SW 1271 (cell line): ENCODE measurements at places on chromosomes 16 and 17.

DNA sequence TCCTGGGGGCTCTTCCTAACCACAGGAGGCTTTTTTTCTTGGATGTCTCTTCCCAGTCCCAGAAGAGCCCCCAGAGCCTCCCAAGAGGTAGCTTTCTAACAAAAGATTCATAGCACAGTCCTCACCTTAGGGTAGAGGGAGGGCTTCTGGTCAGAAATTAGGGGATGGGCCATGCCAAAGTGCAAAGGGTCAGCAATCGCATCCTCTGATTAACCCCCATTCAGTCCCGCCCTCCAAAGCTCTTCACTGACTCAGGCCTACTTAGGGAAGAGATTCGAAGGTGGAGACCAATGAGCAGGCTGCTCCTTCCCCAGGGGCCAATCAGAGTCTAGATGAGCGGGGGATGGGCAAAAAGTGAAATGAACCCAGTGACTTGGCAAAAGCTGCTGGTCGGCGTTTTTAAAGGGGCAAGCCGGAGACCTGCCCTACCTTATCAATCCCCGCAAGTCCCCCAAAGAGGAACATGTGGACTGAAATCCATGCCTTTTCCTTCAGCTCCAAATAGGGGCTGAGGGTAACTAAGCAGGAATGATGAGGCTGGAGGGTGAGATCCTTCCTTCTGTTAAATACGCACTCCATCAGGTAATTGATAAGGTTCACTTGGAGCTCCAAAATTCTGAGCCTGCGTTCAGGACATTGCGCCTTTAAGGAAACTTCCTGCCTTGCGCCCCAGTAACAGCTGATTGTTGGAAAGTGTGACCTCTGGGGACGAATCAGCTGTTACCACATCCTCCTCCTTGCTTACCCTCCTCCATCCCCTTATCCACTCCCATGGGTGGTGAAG is 6.9 kb upstream of the TLCD2 start:
- peak; percentile 99 for DNase-seq

DNA sequence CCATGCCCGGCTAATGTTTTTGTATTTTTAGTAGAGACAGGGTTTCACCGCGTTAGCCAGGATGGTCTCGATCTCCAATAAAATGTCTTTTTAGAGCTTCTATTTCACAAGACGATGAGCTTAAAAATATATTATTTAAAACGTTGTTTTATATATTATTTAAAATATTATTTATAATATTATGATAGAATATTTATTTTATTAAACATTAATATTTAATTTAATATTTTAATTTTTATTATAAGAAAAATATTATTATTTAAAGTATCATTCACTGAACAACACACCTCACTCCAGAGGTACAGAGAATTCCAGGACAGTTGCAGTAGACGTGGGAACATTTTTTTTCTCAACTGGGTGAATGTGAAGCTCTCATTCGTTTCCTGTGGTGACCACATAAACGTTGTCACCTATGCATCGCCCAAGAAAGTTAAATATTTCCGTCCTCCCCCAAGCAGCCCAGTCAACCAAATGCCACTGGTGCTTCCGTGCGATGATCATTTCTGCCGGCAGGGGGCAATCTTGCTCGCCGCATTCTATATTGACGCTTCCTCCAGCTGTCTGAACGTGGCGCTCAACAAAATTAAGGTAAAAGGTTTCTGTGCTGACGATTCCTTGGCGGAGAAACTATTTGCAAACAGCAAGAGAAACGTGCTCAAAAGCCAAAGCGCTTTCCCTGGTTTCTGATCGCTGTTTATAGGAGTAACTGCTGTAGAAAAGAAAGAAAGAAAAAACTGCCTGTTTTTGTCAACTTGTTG is 41.7 kb upstream of the PRSS54 start:
- DNase-seq: peak; percentile 68

- DNase-seq: no peak
These were observed 377 bp upstream of the CRHR1 start for GRCh38 chr17:45783593-45784292.

GRCh38 chr17:28199115-28199514 is 119.9 kb upstream of the TMEM97 start:
- no peak for DNase-seq

DNA sequence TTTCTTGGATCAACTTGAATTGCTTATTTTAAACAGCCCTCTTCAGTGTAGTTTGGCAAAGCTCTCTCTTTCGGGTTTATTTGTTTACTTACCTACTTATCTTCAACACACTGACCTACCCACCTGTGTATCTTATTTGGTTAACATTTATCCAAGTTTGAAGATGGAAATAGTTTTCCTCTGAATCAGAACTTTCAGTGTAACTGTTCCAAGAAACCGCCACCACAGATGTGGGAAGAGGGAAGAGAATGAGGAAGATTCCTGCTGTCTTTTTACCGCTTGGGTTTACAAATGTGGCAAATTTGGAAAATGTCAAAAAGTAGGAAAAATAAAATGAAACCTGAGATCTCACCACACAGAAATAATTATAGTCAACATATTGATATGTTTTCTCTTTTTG is 115.8 kb downstream of the MSI2 start:
- no peak for DNase-seq

- DNase-seq: no peak
These were observed 66.8 kb downstream of the RTN4RL1 start for GRCh38 chr17:1958134-1958881.

- no peak for DNase-seq
These were observed 59.2 kb downstream of the TBC1D16 start for GRCh38 chr17:79976451-79976850.

DNA sequence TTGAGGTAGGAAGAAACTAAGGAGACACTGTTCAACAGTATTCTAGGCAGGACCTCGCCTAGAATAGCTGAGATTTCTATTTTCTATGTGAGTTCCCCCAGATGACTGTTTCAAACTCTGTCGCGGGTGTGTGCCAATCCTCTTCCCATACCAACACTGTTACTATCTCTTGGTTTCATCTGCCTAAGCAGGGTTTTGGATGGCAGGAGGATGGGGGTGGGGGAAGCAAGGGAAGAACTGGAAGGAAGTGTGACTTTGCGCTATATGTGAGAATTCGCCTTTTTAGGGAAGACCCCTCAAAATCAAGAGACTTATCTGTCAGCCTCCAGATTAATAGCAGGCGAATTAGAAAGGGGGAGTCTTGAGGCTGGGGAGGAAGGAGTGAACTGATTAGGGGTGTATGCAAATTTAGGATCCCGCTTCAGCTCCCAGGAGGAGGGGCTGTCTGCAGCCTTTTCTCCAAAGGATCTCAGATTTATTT is 521 bp upstream of the G6PC3 start:
- DNase-seq: no peak

DNA sequence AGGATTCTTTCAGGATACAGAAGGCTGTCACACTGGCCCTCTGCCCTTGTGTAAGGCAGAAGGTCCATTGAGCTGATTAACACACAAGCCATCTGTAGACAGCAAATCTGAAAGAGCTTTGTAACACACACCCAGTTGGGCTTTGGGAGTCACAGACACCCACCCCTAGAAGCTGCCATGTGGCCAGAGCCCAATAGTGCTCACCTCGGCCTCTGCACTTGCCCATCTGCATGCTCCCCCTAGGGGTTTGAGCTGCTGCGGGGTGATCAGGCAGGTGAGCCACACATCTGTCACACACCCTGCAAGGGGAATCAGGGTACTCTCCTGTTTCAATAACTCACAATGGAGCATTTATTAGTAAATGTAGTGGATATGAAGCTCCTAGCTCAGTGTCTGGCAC is 138.3 kb downstream of the CHD9NB start:
- no peak for DNase-seq

DNA sequence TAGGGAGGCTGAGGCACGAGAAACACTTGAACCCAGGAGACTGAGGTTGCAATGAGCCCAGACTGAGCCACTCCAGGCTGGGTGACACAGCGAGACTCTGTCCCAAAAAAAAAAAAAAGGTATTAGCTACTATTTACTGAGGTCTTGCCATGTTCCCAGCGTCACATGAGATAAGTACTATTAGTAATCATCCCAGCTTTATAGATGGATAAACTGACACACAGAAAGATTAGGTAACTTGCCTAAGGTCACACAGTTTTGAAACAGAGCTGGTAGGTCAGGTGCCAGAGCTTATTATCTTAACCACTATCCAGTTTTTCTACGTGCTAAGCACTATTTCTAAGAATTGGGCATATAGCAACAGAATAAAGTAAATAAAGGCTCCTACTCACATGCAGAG is 51.6 kb downstream of the TEX14 start:
- DNase-seq: no peak

- no peak for DNase-seq
These were observed 3.7 kb upstream of the OR3A2 start for GRCh38 chr17:3389791-3390190.

DNA sequence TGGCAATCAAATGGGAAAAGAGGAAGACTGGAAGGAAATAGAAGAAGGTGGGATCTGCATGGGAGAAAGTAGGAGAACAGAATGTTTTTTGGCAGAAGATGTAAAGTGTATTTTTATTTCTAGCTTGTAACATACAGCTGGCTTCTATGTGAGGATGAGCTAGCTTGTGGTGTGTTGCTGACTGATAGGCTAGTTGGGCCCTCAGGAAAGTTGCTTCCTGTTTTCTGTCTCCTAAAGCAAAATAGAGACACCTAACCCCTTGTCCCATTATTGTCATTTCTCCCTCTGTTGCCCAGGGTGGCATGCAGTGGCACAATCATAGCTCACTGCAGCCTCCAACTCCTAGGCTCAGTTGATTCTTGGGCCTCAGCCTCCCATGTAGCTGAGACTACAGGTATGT is 15.9 kb downstream of the TNRC6A start:
- no peak for DNase-seq

GRCh38 chr17:20116683-20117309 is 107.6 kb downstream of the SPECC1 start:
- peak; percentile 57 for DNase-seq

GRCh38 chr17:78917451-78918275 is 7.5 kb downstream of the TIMP2 start:
- DNase-seq: no peak

GRCh38 chr16:86472366-86472765 is 38.0 kb upstream of the FOXF1 start:
- no peak for DNase-seq

GRCh38 chr17:19531780-19532501 is 1.7 kb upstream of the SLC47A1 start:
- no peak for DNase-seq

GRCh38 chr17:73363442-73364154 is 51.8 kb upstream of the CDC42EP4 start:
- DNase-seq: no peak

- no peak for DNase-seq
These were observed 26.9 kb downstream of the HSD17B2 start for GRCh38 chr16:82061861-82062525.

DNA sequence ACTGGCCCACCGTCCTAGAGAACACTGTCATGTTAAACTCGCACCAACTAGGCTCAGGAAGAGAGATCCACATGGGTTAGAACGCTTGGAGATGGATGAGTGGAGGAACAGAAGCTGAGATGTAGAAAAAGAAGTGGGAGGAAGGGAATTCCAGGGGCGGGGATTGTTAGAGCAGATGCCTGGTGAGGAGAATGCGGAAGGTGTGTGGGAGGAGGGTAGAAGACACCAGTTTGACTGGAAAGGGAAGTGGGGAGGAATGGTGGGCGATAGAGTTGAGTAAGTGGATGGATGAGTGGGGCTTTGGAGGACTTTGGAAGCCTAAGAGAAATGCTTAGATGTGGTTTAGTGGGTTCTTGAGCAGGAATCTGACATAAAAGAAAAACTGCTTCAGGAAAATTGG is 37.4 kb downstream of the DHX38 start:
- no peak for DNase-seq

- DNase-seq: no peak
These were observed 13.4 kb upstream of the CRHR1 start for GRCh38 chr17:45770632-45771270.

DNA sequence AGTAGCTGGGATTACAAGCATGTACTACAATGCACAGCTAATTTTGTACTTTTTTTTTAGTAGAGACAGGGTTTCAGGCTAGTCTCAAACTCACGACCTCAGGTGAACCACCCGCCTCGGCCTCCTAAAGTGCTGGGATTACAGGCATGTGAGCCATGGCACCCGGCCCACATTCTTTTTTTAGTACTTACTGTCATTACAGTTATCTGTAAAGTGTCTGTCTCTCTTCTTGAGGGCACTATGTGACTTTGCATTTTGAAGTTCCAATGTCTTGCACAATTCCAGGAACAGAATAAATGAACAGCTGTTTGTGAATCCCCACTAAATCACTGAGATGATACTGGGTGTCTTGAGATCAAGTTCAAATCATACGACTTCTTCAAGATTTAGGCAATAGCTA is 1540.3 kb downstream of the CDH11 start:
- DNase-seq: no peak

GRCh38 chr17:47717979-47718621 is 14.9 kb upstream of the TBX21 start:
- DNase-seq: no peak

- no peak for DNase-seq
These were observed 9.0 kb downstream of the MAP2K6 start for GRCh38 chr17:69423450-69423849.

GRCh38 chr17:34816848-34817247 is 144.4 kb downstream of the CCT6B start:
- DNase-seq: no peak

GRCh38 chr17:15436473-15437302 is 30.7 kb downstream of the CDRT4 start:
- DNase-seq: no peak

- no peak for DNase-seq
These were observed 16.7 kb downstream of the RFFL start for GRCh38 chr17:35046740-35047283.

DNA sequence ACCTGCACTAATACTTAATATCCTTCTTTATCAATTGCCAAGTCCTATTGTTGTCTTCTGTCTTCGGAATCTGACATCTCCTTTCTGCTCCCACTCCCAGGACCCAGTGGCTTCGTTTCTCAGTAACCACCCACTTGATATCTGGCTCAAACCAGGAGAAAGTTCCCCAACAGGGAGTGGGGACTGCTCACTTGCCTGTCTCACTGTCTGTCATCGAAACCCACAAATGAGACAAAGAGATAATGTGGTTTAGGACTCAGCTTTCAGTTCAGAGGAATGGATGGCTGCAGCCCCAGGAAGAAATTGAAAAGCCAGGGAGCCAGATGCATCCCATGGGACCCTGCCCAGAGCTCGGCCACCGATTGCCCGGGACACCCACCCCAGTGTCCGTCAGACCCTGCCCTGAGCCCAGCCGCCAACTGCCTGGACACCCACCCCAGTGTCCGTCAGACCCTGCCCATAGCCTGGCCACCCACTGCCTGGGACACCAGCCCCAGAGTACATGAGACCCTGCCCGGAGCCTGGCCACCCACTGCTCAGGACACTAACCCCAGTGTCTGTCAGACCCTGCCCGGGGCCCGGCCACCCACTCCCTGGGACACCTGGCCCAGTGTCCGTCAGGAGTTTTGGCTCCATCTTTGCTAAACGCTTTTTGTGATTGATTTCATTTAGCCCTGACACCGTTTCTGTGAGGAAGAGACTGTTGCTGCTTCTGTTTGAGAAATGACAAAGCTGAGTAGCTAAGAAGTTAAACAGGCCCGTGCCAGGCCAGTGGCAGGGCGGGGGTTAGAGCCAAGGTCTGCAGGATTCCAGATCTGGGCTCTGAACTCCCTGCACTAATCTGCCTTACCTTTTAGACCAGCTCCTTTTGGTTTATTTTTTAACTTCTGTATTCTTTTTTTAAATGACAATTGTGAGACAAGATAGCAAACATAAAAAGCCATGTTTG is 251.4 kb downstream of the PHKB start:
- no peak for DNase-seq

GRCh38 chr16:7088711-7089110 is 243.9 kb upstream of the RBFOX1 start:
- DNase-seq: no peak

GRCh38 chr17:63571632-63572310 is 21.5 kb downstream of the DCAF7 start:
- peak; percentile 35 for DNase-seq

GRCh38 chr17:76442341-76443338 is 10.3 kb downstream of the UBE2O start:
- no peak for DNase-seq
